IPS-NIHi11 (cell line): ENCODE measurements at places on chromosomes 3 and 15.

DNA sequence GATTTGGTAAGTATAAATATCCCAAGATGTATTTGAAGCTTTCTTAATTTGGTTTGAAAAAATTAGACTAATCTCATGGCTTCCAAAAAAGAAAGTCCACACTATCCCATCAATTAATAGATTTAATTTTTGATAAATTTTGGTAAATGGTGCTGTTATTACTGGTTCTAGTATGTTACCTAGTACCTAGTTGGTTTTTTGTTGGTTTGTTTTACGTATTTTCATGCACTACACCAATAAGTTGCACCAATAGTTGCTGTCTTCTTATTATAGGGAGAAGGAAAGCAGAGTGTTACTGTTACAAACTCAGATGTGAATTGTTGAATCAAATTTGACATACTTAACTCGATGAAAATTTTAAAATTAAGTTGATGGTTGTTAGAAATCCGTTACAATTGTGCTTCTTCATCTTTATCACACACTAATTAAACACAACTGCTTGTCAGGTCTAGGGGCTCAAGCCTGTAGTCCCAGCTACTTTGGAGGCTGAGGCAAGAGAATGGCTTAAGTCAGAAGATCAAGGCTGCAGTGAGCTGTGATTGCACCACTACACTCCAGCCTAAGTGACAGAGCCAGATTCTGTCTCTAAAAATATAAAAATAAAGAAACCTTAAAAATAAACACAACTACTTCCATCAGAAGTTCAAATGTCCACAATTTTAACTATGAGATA lies 23.1 kb upstream of the MBNL1 start:
- DNase-seq = no peak

- no peak for DNase-seq
Measured at GRCh38 chr3:53773021-53773436, 73.2 kb downstream of the CHDH start.

DNA sequence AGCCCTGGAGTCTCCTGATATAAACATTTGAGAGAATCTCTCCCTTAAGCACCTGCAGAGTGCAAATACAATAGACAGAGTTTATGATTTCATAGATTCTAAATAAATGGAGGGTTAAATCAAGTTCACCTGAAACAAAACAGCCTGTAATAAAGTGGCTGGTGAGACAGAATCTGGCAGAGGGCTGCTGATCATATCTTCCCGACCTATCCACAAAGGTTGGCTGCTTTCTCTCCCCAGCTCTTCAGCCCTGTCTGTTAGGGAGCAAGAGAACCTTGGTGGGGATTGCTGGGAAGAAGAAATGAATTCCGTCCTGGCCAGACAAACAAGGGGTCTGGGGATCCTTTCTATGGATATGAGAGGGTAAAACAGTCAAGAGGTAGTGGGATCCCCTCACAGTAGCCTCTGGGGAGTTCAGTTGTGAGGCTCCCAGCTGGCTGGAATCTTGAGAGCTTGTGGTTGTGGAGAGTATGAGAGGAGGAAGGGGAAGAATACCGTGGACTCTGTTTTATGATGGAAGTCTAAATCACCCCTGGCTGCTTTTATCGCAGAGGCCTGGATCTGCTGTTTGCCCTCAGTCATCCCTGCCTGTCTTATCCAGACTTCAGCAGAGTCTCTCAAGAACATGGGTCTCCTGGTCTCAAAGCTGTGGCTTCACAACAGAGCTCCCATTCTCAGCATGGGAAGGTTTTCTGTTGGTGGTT lies 451.3 kb downstream of the NTRK3 start:
- no peak for DNase-seq

GRCh38 chr15:56963126-56963525 lies 44.7 kb downstream of the TCF12 start:
- no peak for DNase-seq

GRCh38 chr3:45105855-45106671 lies 40.1 kb downstream of the CDCP1 start:
- no peak for DNase-seq

GRCh38 chr3:34582055-34582454 lies 783.6 kb downstream of the PDCD6IP start:
- DNase-seq = no peak

DNA sequence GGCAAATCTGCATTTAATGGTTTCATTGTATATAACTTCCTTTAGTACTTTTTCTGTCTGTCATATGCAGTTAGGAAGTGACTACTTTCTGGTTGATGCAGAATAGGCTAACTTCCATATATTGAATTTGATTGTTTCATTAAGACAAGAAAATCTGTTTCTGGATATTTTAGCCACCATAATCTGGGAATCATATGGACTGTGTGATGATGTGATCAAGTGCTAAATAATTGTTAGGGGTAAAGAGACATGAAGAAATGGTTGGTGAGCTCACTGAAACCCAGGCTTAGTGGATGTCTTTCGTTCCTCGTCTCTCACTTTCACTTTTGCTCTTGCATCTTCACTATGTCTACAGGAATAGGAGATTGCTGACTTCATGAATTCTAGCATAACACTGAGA lies 3.5 kb upstream of the MNS1 start:
- no peak for DNase-seq

- DNase-seq = no peak
Measured at GRCh38 chr15:60994963-60995475, 234.1 kb downstream of the RORA start.

DNA sequence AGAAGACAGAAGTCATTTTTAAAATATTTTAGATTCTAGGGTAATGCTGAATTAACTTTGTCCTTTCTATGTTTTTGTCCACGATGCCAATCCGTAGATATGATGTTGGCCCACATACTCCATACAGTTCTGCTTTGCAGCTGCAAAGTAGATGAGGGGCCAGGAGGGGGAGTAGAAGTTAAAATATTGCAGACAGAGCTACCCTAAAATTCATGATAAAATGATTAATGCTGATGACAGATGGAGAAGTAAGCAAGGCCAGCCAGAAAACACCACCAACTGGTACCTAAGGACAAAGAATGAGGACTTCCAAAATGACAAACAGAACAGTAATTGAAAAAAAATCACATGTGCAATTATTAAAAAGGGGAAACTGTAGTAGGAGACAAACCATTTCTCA lies 756.6 kb upstream of the ARPP21 start:
- no peak for DNase-seq

DNA sequence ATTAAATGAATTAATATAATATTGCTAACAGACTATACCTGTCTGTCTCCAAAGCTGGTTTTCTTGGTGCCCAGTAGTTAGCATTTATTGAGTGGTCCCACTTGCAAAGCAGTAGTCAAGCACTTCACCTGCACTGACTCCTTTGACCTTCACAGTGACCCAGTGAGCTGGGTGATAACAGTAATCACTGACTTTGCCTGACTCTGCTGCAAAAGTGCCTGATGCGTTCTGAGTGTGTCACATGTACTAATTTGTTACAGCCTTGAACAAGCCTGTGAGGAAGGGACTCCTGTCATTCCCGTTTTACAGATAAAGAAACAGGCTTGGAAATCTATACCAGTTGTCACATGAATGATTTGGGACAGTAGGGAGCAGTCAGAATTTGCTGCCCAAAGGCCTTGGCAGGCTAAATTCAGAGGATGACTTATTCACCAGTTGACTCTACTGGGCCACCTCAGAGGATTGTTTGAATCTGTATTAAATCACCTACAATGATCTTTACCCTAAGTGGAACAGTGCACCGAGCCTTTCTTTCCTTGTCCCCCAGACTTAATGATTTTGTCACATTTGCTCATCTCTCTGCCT lies 116.6 kb upstream of the PLXNA1 start:
- no peak for DNase-seq

GRCh38 chr15:73841756-73842725 lies 31.3 kb upstream of the TBC1D21 start:
- no peak for DNase-seq

- DNase-seq = no peak
Measured at GRCh38 chr3:187963003-187963676, 190.8 kb upstream of the LPP start.
